Fibroblast of the aortic adventitia (primary cell): ENCODE measurements at places on chromosomes 12 and 14.
A peak's percentile ranks its signal among the peaks of the same experiment; 100 is the strongest.

- DNase-seq, result no peak
Observed at GRCh38 chr12:7486512-7486911, 17.1 kb downstream of the CD163 start.

DNA sequence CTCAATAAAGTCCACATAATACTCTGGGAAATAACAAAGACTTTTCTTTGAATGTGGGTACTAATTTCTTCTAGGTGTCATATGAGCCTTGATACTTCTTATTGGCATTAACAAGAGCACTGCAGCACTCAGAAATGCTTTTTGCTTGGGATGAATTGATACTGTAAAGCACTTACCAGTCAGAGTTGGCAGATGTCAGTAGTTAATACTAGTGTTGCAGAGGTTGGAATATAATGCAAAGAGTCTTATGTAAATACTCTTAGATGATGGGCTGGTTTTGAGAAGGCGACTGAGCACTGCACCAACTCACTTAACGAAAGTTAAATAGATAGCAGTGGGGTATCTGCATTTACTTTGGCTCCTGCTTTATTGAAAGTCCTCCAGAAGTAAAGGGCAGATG is 25.6 kb upstream of the MBIP start:
- no peak for DNase-seq

DNA sequence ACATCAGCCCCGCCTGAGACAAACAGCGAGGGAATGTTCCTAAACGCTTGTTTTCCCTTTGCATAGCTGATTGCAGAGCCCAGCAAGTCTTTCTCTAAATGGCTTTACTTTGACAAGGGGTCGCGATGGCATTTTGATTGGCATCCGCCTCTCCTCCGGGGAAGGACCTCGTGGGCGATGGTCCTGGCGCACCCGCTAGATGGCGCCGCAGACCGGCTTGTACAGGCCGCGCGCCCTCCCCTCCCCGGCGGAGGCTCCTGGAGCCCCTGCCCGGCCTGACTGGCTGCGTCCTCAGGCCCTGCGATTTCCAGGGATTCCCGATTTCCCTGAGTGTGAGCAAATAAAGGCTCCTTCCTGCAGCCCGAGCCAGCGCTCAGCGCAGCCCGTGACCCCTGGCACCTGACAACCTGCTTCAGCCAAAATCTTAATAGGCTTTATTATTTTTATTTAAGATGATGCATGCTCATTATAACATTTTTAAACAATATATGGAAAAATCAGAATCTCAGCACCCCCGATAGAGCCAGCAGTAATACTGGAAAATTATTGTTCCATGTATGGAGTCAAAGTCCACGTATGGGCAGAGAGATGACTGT is 468.3 kb downstream of the AACS start:
- peak; percentile 10 for DNase-seq

- no peak for DNase-seq
Observed at GRCh38 chr14:67491741-67492507, 3.4 kb upstream of the TMEM229B start.

- DNase-seq, result peak; percentile 86
Observed at GRCh38 chr14:76917158-76917596, 91.0 kb downstream of the LRRC74A start.

DNA sequence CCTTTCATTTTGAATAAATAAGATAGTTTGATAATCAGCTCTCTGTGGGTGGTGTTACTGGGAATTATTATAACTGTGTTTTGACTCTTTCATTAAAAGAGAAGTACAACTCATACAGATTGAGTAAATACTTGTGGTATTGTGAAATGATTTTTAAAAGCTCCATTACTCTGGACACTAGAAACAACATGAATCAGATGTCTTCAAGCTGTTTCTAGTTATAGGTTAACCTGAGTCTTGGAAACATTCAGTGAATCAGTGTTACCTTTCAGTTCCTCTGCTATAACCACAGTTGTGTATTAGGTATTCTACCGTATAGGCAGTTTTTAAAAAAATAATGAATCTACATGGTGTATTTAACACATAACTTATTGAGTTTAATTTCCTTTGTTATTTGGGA is 128.4 kb upstream of the SSTR1 start:
- no peak for DNase-seq

GRCh38 chr12:111788178-111788654 is 21.5 kb downstream of the ALDH2 start:
- DNase-seq, result peak; percentile 84

- DNase-seq, result peak; percentile 27
Observed at GRCh38 chr12:84785951-84786350, 126.6 kb downstream of the SLC6A15 start.
